ENCODE measurements at places on chromosomes 1 and 21.
A peak's percentile ranks its signal among the peaks of the same experiment; 100 is the strongest.

GRCh38 chr1:110235181-110235833 is 25.2 kb downstream of the KCNC4 start:
- DNase-seq, result no peak

DNA sequence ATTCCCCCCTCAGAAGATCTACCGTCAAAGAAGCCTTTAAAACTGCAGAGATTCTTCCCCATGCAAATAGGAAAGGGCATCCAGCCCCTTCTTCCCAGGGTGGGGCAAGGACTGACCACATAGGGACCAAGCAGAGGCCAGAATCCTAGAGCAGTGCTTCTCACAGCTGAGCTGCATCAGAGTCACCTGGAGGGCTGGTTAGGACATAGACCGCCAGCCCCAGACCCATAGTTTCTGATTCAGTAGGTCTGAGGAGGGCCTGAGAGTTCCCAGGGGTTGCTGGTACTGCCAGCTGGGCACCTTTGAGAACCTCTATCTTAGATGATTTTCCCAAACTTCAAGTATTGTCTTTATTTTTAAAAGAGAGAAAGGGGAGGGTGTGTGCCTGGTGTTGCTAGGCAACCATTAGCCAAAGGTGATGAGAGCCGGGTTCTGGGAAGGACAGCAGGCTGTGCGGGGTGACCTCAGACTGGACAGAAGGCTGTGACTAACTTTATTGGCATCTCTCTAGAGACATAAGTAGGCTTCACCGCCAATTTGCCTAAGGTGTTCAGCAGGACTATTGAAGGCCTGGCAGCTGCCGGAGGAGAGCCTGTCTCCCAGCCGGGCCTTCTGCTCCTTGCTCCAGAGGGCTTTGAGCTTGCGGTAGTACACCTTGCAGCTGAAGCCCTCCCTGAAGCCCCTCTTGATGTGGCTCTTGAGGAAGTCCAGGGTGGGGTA is 3.0 kb downstream of the SPATA46 start:
- no peak for DNase-seq

GRCh38 chr1:33962061-33962460 is 98.2 kb downstream of the HMGB4 start:
- DNase-seq, result no peak

- no peak for DNase-seq
These were observed 7.9 kb upstream of the RAB7B start for GRCh38 chr1:206011057-206011456.

DNA sequence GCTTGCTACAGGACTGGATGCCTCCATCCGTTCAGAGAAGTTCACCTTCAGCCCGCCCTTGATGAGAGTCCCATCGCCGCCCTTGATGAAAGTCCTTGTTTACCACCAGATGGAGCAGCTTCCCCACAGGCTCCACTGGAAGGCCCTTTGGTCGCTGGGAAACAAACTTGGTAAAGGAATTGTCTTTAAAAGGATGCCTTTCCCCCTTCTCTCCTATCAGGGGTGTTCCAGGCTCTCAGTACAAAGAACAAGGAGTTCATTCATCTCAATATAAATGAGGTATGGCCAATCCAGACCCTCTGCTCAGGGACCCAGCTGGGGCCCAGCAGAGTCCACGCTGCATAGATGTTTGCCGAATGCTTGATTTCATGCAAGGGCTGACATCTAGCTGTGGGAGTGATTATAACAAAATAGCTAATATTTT is 50.8 kb downstream of the CAPN9 start:
- DNase-seq, result no peak

DNA sequence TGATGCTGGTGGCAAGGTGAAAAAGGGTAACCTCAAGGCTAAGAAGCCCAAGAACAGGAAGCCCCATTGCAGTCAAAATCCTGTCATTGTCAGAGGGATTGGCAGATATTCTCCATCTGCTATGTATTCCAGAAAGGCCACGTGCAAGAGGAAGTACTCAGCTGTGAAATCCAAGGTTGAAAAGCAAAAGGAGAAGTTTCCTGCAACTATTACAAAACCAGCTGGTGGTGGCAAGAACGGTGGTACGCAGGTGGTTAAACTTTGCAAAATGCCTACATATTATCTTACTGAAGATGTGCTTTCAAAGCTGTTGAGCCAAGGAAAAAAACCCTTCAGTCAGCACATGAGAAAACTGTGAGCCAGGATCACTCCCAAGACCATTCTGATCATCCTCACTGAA is 13.7 kb upstream of the VPS45 start:
- no peak for DNase-seq

DNA sequence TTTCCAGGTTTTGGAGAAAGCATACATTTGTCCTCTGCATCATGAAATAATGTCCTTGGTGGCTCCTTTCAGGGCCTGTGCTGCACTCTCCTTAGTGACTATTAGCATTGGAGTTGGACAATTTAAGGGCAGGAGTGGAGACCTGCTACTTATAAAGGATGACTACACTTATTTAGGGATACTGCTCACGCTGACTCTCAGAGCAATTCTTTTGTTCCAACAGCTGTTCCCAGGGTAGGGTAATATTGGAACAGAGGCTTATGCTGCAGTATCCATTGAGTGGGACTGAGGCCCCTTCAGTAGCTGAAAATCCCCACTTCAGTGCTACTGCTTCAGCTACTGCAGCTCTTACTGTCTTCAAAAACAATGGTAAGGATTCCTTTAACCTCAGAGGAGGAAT is 84.6 kb downstream of the GPR88 start:
- no peak for DNase-seq

GRCh38 chr1:166182281-166182680 is 15.5 kb upstream of the FAM78B start:
- no peak for DNase-seq

GRCh38 chr1:82920418-82921248 is 1078.3 kb downstream of the TTLL7 start:
- no peak for DNase-seq

GRCh38 chr21:46391773-46392172 is 66.9 kb upstream of the DIP2A start:
- no peak for DNase-seq

- DNase-seq, result peak; percentile 33
These were observed 164.8 kb downstream of the PPIAL4G start for GRCh38 chr1:148318123-148318903.

GRCh38 chr1:101843160-101843559 is 153.6 kb downstream of the OLFM3 start:
- DNase-seq, result no peak

DNA sequence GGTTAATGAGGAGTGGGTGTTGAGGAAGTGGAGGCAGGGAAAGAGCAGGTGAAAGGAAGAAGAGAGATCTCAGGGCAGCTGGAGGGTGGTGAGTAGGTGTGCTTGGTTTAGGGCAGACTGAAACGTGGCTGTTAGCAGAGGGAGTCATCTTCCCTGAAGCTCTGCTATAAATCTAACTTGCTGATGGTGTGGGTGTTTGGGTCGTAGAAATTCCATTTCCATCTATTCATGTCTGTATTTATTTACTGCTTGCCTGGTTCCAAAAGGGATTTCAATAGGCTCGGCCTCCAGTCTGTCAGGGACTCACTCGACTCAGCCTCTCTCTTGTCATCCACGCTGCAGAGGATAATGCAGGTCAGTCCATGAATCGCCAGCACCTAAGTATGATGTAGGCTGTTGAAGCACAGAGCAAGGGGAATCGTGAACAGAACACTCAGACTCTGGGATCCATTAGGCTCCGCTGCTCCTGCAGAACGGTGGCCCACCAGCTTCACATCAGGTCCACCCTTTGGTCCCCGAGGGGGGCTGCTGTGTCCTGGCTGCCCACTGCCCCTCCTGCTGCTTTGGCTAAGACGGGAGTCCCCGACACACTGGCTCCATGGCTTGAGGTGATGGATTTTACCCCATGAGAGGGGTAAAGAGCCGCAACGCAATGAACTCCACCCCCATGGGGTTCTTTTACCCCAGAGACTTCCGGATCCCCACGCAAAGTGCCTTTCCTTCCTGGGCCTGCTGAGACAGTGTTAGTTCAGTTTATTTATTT is 156.2 kb downstream of the RHOU start:
- no peak for DNase-seq

DNA sequence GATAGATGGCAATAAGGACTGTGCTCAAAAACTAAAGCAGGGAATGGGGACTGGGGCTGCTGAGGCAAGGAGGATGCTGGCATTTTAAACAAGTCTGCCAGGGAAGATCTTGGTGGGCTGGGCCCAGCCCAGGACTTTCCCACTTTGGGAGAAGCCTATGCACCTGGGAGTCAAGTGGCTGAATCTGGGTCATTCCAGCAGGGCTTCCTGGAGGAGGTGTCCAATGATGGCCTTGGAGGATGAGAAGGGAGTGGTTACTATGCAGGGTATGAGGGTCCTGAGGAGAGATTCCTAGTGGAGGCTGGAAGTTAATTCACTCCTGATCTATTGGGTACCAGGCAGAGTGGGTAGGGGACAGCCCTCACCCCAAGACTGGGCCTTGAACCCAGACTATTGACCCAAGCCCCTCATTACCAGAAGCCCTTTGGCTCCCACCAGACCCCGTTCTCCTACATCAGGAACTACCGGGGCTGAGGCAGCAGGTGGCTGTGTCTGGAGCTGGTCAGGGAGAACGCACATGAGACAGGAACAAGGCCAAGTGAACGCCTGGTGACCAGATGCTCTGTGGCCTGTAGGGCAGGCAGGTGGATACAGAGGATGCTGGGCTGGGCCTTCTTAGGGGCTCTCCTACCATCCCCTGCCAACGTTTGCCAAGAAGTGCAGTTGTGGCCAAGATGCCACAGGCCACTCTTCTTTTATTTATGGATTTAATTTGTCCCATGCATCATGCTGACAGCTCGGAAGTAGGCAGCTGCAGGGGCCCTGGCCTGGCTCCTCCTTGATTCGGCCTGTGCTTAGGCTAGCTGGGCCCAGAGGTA is 18.3 kb upstream of the LRP8 start:
- no peak for DNase-seq

DNA sequence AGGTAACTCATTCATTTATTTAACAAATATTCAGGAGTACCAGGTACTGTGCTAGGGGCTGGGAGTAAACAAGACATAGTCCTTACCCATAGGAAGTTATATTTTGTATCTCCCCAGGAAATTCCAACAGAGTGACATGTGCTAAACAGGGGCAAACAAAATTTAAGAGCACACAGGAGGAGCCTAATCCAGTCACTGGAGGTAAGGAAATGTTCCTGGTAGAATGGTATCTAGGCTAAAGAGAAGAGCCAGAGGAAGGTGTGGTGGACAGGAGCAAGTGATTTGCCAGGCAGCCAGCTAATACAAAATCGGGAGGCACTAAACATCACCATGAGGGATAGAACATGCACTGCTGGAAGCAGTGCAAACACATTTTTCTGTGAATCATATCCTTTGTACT is 10.4 kb downstream of the TEX38 start:
- DNase-seq, result no peak

DNA sequence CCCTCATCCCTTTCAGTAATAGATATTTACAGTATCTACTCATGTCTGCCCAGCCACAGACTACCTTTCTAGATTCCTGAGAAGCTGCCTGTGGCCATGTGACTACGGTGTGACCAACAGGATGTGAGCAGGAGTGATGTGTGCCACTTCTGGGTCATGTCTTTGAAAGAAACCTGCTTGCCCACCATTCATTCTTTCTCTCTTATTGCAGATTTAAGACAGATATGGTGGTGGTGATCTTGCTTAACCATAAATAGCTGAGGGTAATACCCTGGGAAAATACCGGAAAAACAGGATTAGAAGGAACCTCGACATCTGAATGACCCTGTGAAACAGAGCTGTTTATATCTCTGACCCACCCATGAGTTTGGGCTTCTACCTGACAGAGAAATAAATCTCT is 41.6 kb upstream of the GUCA2A start:
- DNase-seq, result no peak

DNA sequence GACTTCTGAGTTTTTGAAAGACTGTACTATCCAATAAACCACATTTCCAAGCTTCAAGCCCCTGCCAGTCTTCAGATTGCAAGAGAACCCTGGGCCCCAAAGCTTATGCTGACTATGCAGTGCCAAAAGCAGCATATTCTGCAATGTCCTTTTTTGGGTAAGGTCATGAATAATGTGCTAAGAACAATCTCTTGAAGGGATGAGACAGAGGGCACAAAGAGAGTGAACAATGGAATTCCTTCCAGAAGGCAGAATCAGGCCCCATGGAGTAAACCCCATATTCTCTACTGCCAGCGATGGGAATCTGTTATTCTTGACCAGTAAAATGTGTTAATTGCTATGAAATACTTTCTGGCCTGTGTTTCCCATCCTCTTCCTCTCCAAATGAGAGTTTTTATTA is 190.4 kb downstream of the RGS7 start:
- no peak for DNase-seq

DNA sequence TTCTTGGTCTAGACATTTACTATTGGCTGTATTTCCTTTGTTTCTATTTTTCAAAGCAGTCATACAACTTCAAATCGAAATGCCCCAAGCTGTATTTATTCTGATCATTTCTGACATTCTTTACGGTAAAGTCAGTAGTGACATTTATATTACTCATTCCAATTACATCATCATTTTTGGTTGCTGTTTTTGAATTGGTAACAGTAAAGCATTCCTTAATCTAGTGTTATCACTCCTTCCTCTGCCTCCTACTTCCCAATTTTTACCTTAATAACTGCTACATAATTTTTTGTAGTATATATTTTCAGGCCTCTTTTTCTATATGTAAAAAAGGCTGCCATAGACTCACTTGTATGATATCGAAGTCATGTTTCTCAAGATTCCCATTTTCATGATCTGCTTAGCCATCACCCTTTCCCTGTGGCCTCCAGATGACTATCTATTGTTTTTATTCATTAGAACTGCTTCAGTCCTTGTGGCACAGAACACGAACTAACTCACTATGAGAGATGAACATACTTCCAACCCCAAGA is 167.2 kb downstream of the RUNX1 start:
- no peak for DNase-seq

GRCh38 chr1:170931650-170932049 is 3.7 kb upstream of the MROH9 start:
- no peak for DNase-seq

DNA sequence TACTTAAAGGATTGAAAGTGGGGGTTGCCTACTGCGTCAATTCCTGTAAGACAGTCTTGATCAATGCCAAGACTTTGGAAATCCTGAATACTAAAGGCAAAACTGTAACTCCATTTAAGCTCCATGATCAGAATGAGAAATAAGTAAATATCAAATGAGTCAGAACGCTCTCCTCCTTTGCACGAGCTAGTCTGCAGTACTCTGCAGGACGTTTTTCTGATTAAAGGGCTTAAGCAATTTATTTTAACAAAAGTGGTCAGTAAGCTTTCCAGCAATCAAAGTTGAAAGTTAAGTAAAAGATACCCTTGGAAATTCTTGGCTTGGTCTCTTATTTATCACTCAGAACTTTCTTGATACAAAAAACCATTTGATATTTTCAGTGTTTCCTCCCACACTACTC is 35.7 kb upstream of the ARHGAP29 start:
- DNase-seq, result no peak

DNA sequence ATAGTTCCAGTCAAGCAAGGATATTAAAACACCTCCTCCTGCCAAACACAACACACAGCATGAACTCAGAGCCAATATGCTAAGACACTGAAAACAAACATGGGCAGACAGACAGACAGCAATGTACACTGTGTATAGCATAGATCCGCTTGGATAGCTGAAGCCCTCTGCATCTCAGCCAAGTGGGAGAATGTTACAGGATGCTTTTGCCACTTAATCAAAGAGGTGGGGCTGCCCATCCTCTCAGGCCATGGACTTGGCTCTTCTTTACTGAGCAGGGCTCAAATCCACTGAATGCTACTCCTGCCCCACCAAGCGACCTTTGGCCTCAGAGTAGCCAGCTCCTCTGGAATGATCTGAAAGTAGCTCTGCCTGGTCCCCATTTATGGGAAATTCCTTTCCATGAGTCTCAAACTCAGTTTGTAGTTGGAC is 64.7 kb upstream of the NGF start:
- no peak for DNase-seq

Measured in activated gamma-delta T cell treated with anti-CD3 and anti-CD28 coated beads, Interleukin-2, amount 50 U/mL, for 16 hours (primary cell).